AG10803 (cell line): ENCODE measurements at places on chromosomes 5 and 9.

DNA sequence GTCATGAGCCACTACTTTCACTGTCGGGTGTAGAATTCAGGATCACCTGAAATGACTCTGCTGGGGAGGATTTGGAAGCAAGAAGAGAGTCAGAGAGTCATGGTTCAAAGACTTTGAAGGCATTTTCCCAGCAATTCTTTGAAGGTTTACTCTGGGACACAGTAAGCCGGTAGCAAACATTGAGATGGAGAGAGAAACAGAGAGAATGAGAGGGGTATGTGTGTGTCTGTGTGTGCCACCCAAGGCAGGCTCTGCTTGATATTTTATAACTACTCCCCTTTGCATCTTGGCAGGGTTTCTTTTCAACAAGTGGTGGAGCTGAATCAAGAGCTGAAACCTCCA lies 89.8 kb downstream of the ANKRD55 start:
- no peak for DNase-seq

GRCh38 chr5:67203701-67204074 lies 7.1 kb upstream of the CD180 start:
- peak; percentile 3 for DNase-seq

DNA sequence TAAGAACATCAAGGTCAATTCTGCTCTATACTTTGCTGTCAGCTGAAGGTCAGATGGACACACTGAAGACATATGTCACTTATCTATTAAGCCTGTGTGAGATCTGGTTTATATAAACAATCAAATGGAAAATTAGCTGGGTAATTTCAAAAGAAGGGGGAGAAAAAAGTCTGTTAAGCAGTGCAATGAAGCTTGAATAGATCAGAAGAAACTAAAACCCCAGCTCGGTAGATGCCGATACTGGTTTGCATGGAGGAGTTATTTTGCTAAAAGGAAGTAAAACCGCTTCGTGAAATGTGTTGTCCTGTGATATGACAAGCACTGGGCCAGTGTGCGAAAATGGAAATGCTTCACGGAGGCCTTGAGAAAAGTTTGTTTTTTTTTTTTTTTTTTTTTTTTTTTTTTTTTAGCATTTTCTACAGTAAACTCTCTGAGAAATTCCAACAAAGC lies 148.8 kb downstream of the MEF2C start:
- DNase-seq = no peak

- DNase-seq = no peak
These were observed 761.6 kb upstream of the SEMA6A start for GRCh38 chr5:117336208-117336607.

- DNase-seq = no peak
These were observed 37.3 kb upstream of the ZNF622 start for GRCh38 chr5:16502866-16503265.

DNA sequence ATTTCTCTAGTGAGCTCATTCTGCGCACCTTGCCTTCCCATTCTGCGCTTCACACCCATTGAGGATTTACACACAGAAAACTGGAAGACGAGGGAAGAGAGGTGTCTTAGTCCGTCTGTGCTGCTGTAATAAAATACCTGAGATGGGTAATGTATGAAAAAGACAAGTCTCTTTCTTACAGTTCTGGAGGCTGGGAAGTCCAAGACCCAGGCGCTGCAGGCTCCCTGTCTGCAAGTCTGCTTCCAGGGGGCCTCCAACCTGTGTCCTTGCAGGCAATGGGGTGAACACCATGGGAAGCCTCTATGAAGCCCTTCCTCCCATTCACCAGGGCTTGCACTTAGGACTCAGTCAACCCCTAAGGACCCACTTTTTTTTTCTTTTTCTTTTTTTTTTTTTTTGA lies 245.0 kb downstream of the AUH start:
- no peak for DNase-seq

DNA sequence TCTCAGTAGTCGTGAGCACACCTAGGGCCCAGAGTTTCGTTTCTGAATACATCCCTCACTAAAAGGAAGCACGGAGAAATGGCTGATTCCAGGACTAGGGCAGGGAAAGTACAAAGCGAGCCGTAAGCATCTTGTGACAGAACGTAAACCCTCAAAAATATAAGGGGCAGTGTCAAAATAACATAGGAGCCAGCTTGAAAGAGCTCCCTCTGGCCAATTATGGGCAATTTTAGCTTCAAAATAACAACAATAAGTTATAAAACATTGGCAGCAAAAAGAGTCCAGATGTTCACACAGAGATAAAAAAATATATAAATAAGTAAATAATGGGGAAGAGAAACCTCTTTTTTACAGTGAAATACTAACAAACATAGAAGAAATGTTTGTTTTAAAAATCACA lies 18.5 kb upstream of the GLIS3 start:
- no peak for DNase-seq

- DNase-seq = peak; percentile 45
These were observed 266.2 kb downstream of the SPATA31D1 start for GRCh38 chr9:82254646-82255367.

GRCh38 chr5:63573380-63573779 lies 388.9 kb downstream of the HTR1A start:
- no peak for DNase-seq

DNA sequence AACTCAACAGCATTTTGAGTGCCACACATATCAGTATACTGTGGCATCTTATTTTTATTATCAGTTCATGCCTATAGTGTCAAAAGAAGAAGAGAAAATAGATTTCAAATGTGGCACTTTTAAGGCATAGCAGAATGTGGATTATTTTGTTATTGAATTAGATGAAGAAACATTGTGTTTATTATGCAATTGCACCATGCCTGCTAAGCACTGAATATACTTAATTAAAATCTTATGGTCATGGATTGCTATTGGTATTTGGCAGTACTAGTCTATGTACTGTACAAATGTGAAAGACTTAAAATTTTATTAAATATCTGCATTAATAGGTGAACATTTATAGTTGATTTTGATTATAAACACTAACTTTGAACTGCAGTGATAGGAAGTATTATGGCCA lies 128.8 kb downstream of the FER start:
- DNase-seq = peak; percentile 61

DNA sequence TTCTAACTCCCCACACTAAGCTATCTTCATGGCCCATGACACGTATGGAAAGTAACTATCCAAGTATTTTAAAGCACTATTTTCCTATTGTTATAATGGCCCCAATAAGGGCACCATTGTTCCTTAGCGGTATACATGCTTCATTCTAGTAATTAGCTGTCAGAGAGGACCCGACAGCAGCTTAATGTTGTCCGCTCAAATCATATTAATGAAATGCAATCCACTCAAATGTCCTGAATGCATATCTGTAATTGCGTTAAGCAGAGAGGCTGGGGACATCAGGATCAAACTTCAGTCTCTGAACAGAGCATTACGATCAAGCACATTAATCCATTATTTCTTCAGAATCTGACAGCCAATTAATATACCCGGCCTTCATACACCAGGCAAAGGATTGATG lies 139.7 kb downstream of the CRB2 start:
- DNase-seq = no peak

- peak; percentile 6 for DNase-seq
These were observed 240.9 kb downstream of the TLE4 start for GRCh38 chr9:79812507-79813257.

- DNase-seq = no peak
These were observed 1.4 kb upstream of the NDFIP1 start for GRCh38 chr5:142107036-142107735.

GRCh38 chr9:125329978-125330377 lies 68.4 kb downstream of the GAPVD1 start:
- DNase-seq = no peak

DNA sequence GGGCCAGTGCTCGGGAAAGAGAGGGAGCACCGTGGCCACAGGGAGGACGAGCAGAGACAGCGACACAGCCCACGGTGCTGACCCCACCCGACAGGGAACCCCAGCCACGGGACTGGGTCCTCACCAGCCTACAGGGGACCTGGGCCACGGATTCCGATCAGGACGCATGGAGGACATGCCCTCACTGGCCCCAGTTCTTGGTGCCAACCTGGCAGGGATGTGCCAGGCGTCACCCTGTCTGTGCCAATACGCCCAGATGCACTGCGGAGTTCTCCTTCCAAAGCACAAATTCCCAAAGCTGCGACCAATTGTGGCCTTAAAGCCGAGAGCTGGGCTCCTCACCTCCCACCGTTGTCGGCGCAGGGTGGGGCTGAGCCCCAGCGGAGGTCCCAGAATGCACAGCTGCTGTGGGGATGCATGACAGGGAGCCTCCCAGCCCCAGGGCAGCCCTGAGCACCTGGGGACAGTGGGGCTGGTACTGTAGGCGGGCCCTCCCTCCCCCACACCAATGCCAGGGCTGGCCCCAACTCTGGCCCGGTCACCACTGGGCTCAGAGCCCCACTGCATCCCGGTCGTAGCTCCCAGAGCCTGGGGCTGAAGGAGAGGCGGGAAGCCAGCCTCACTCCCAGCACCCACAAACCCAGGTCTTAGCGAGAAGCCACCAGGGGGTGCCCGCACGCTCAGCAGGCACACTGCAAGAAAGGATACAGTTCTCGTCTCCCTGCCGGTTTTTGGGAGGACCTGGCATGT lies 44.2 kb downstream of the NKD2 start:
- peak; percentile 11 for DNase-seq
